ENCODE measurements at places on chromosomes 5 and 9. TPM values are rescaled to one million over a fixed set of nuclear protein-coding genes. Genes with fewer than 3 reads are reported as not detected.
A peak's percentile ranks its signal among the peaks of the same experiment; 100 is the strongest.

DNA sequence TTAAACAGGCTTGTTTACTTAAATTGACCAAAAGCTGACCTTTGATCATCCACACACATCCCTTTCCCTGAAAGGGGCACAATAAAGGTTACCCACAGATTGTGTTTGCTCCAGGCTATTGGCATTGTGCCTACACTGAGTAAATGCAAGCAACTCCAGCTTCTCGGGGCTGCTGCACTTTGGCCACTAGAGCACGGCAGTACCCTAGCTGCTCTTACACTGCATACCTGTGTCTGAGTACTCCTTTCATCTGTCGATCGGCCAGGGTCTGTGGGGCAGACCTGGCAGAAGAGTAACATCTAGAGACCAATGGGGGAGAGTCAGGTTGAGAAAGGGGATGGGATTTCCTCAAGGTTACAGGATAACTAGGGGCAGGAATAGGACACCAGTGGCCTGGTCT lies 281.9 kb upstream of the NMUR2 start:
- H3K27ac ChIP-seq: no peak overlapping the region
- H3K27me3 ChIP-seq: no peaks in the 10 kb centered on the region
- H3K4me3 ChIP-seq: no peak overlapping the region
- no peaks in the 10 kb centered on the region for H3K4me1 ChIP-seq
- DNase-seq: no peak

DNA sequence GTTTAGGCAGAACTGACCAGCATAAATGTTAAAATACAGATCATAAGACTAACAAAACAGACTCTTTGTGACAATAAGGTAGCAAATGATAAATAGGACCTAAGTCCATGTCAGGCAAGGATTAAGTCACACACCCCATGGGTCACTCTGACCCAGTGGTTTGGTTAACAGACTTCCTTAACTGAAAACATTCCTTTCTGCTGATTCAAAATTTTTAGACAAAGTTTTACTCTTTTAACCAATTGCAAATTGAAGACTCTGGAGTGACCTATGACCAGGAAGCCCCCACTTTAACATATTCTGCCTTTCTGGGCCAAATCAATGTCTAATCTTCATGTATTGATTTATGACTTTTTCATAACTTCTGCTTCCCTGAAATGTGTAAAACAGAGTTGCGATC lies 4.9 kb upstream of the NXNL2 start:
- peaks cover 2% of the 10 kb centered on the region for H3K4me1 ChIP-seq
- peaks cover 25% of the 10 kb centered on the region for H3K27me3 ChIP-seq
- DNase-seq: no peak
- H3K36me3 ChIP-seq: no peaks in the 10 kb centered on the region

DNA sequence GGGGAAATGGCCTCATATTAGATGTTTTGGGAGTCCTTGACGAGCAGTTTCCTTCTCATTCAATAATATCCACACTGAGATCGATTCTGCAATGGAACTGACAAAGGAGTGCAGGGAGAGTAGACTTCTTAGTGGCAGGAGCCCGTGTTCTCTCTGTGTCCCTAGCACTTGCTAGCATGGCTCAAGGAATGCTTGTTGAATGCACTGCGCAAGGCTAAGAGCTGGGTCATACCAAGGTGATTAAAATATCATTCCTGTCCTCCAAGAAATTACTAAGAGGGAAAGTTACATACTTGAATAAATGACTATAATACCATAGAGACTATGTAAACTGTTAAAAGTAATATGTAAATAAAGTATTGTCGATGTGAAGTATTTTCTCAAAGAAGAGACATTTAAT lies 630.1 kb downstream of the IRX1 start:
- H3K27ac ChIP-seq: no peak overlapping the region
- H3K4me3 ChIP-seq: no peak overlapping the region
- H3K36me3 ChIP-seq: no peaks in the 10 kb centered on the region
- no peaks in the 10 kb centered on the region for H3K4me1 ChIP-seq

DNA sequence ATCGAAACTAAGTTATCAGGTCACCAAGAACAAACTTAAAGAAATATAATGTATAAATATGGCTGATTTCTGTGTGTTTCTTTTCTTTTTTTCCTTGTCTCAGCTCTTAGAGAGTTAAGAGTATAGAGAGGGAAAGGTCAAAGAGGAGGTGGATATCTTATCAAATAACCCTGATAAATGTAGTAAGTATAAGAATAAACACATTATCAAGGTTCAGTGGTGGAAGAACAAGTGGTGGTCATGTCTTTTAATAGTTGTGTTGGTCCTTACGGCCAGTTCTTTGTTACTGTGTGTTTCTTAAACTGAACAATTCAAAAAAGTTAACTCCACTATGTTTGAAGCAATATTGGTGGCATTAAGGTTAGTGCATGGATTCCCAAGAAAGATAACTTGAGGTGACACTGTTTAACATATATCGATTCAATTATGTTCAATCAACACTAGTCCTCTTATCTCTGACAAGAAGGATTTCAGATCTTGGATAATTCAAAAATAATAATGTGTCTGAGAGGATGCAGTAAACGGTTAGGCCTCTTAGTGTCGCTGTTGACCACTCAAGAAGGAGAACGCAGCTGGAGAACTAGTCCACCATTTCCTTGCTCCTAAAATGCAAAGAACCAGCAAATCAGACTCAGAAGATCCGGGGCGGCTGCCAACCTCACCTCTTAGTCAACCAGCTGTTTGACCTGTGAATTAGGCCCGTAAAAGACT lies at the start of gene PCDHGA3:
Gene PCDHGA3 (plus strand): TSS at position 588 of the 711 bp plus-strand sequence. CDS start 205 bp downstream, outside the sequence.
- peaks cover 20% of the 10 kb centered on the region for H3K27me3 ChIP-seq
- no peak within 1 kb of the TSS for H3K27ac ChIP-seq
- no peaks in the 10 kb centered on the region for H3K4me1 ChIP-seq

- DNase-seq: no peak
- no peaks in the 10 kb centered on the region for H3K36me3 ChIP-seq
Observed at GRCh38 chr5:127634007-127634406, 14.9 kb upstream of the CTXN3 start.

GRCh38 chr9:91865041-91865440 lies 85.0 kb downstream of the ROR2 start:
- H3K27me3 ChIP-seq: no peaks in the 10 kb centered on the region
- H3K27ac ChIP-seq: peak overlapping the region; percentile 32
- no peak for DNase-seq
- no peak overlapping the region for H3K4me3 ChIP-seq
- H3K36me3 ChIP-seq: no peaks in the 10 kb centered on the region

- no peak overlapping the region for H3K4me3 ChIP-seq
- no peaks in the 10 kb centered on the region for H3K27me3 ChIP-seq
- no peak for DNase-seq
- no peaks in the 10 kb centered on the region for H3K36me3 ChIP-seq
- H3K27ac ChIP-seq: no peak overlapping the region
- no peaks in the 10 kb centered on the region for H3K4me1 ChIP-seq
Observed at GRCh38 chr5:84239494-84239893, 145.2 kb downstream of the EDIL3 start.

- no peak overlapping the region for H3K4me3 ChIP-seq
- H3K27ac ChIP-seq: no peak overlapping the region
- H3K4me1 ChIP-seq: no peaks in the 10 kb centered on the region
Observed at GRCh38 chr9:76198336-76198735, 195.9 kb downstream of the RFK start.

DNA sequence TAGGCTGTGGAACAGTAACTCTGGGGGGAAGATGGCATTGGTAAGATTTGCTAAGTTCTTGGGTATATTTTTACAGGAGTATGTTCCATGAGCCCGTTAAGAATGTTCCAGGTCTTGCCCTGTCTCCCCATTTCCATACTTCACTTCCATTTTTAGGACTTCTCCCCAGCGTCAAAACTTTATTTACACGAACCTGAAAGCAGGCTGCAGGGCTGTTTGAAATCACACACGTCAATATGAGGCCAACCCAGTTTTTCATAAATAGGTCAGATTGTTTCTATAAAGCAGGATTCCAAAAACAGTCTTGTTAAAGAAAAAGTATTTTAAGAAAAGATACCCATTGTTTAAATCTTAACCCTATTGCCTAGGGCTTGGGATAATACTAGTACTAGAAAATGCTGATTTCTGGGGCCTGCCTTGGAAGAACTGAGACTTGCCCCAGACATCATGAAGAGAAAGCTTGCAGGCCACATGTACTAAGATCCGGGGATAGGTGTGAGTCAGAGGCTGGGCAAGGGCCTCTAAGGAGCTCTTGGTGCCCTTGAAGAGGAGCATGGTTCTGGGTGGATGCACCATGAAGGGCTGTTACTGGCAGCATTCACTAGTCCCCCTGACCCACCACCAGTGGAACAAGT lies 24.2 kb downstream of the TRIO start:
- H3K27me3 ChIP-seq: no peaks in the 10 kb centered on the region
- H3K27ac ChIP-seq: peak overlapping the region; percentile 54
- peaks cover 43% of the 10 kb centered on the region for H3K4me1 ChIP-seq
- DNase-seq: no peak
- no peak overlapping the region for H3K4me3 ChIP-seq

DNA sequence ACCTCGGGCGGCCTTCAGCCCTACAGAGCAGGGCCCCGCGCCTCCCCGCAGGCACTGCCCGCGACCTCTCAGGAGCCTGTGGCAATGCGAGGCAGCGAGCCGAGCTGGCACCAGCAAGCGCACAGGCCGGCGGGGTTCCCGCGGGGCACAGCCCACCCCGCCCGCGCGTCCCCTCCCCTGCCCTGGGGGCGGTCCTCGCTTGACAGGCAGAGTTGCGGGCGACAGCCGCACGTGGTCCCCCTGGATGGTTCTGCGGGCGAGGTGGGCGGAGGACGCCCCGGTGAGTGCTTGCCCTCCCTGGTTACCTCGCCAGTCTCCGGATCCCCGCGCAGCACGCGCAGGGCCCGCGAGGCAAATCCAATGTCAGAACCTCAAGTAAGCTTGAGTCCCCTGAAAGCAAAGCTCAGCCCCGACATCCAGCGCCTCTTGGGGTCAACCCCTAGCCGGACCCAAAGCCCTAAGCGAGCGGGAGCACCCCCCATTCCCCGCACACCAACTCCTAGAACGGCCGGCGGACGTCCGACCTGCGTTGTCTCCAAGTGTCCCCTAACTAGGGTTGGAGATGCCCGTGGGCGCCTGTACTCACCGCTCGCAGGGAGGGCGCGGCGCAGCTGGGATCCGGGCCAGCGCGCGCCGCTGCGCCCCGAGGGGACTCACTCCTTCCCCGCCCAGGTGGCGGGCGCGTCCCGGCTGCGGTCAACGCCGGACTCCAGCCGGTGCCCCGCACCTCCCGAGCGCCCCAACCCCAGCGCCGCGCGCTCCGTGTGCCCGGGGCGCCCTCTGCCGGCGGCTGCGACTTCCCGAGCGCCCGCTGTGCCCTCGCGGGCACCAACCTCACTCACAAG lies at the start of gene DRD1:
Gene DRD1 (minus strand): TSS at position 123 of the 845 bp plus-strand sequence. CDS start 1,083 bp downstream, outside the sequence.
- DNase-seq: peak; percentile 26
- no peaks in the 10 kb centered on the region for H3K36me3 ChIP-seq
- no peak within 1 kb of the TSS for H3K27ac ChIP-seq
- peaks cover 8% of the 10 kb centered on the region for H3K4me1 ChIP-seq

DNA sequence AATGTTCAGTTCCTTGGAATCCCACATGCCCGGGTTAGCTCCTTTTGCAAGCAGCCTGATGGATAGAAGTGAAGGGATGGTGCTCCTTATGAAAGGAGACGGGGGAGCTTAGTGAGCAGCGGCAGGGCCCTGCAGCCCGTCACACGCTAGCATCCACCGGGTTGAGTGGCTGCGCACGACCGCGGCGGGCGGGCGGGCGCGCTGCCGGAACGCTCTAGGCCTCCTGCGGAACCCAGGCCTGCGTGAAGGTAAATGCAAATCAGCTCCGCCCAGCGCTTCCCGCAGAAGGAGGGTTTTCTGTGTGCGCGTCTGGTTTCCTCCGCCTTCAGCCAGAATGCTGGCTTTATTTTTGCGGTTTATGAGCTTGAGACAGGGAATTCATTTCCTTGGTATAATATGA lies 19.8 kb downstream of the IL12B start:
- H3K27ac ChIP-seq: no peak overlapping the region
- H3K4me1 ChIP-seq: peaks cover 9% of the 10 kb centered on the region
- no peaks in the 10 kb centered on the region for H3K36me3 ChIP-seq
- H3K27me3 ChIP-seq: peaks cover 37% of the 10 kb centered on the region
- DNase-seq: peak; percentile 55
- peak overlapping the region; percentile 9 for H3K4me3 ChIP-seq

SLC25A48 gene
- total RNA-seq: not detected

TNFSF8 gene
- total RNA-seq: 1.2 TPM

SPINK14 gene
- total RNA-seq: not detected

PCDHAC2 gene
- total RNA-seq: not detected

AFAP1L1 gene
- 4.1 TPM for total RNA-seq

SPAG8 gene
- total RNA-seq: 1.9 TPM
